Ovary (tissue), 10 donors: ENCODE measurements at places on chromosomes 6 and 20. TPM values are rescaled to one million over a fixed set of nuclear protein-coding genes. Genes with fewer than 3 reads are reported as not detected.
A peak's percentile ranks its signal among the peaks of the same experiment; 100 is the strongest.

- H3K36me3 ChIP-seq = no peaks in the 10 kb centered on the region
- no peak overlapping the region for H3K4me3 ChIP-seq
- no peak for DNase-seq
- no peak overlapping the region for H3K27ac ChIP-seq
Measured at GRCh38 chr6:49430187-49430586, 32.9 kb downstream of the MMUT start.

DNA sequence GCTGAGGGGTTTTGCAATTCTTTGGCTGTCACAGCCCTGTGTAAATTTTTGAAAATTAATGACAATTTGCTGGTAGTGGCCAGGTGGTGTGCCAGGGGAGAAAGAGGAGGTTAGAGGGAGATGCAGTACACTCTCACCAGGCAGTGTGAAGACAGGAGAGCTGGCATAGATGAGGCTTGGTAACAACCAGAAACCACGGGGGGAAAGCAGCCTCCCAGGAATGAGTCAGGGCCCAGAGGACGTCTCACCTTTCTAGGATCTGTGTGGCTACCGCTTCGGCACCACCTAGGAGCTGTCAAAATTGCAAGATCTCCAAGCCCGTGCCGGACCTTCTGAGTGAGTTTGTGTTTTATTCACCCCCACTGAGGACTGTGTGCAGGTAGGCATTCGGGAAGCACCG, 171.4 kb downstream of the PACRG start:
- no peak overlapping the region for H3K4me3 ChIP-seq
- no peaks in the 10 kb centered on the region for H3K27me3 ChIP-seq
- H3K27ac ChIP-seq = no peak overlapping the region
- no peaks in the 10 kb centered on the region for H3K4me1 ChIP-seq

The CRISP2 gene
- total RNA-seq = 24.1 TPM

DNA sequence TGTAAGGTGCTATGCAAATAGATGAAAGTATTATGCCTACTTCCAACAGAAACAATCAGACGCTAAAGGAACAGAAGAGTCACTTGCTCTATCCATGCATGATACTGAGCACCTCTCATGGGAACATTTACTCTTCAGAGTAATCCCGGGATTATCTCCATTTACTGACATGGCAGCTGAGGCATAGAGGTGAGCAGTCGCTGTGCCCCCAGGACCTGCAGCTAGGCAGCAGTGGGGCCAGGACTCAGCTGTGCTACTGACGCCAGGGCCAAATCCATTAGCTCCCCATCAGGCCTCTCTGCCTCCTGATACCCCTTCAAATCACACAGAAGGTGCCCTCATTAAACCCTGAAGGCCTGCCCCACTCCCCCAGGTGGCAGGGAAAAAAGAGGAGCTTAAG, 51.9 kb downstream of the TRAM2 start:
- H3K27ac ChIP-seq = no peak overlapping the region
- H3K4me3 ChIP-seq = no peak overlapping the region
- H3K27me3 ChIP-seq = no peaks in the 10 kb centered on the region
- H3K36me3 ChIP-seq = no peaks in the 10 kb centered on the region
- DNase-seq = no peak

GRCh38 chr20:38126932-38127621, 38.0 kb downstream of the TGM2 start:
- H3K36me3 ChIP-seq = no peaks in the 10 kb centered on the region
- peak; percentile 30 for DNase-seq
- H3K27me3 ChIP-seq = no peaks in the 10 kb centered on the region
- H3K4me3 ChIP-seq = no peak overlapping the region
- H3K27ac ChIP-seq = peak overlapping the region; percentile 42
- H3K4me1 ChIP-seq = peaks cover 17% of the 10 kb centered on the region

- H3K4me3 ChIP-seq = no peak overlapping the region
- H3K36me3 ChIP-seq = no peaks in the 10 kb centered on the region
- no peak overlapping the region for H3K27ac ChIP-seq
- no peaks in the 10 kb centered on the region for H3K4me1 ChIP-seq
- DNase-seq = no peak
Measured at GRCh38 chr6:134961366-134961765, 11.5 kb upstream of the ALDH8A1 start.

DNA sequence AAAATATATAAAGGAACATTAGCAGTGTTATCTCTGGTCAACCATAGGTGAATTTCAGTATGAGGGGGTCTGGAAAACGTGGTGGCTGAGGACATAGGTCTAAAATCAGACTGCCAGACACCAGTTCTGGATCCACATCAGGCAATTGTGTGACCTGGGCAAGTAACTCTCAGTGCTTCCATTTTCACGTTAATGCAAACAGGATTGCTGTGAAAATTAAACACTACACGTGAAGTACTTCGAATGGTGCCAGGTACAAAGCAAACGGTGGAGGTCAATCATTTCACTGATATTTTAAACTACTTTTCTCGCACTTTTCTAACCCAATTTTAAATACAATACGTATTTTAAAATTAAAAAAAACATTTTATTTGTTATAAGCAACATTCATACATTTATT, 315.7 kb downstream of the TRDN start:
- H3K27me3 ChIP-seq = no peaks in the 10 kb centered on the region
- H3K4me3 ChIP-seq = no peak overlapping the region
- no peaks in the 10 kb centered on the region for H3K36me3 ChIP-seq
- DNase-seq = no peak

DNA sequence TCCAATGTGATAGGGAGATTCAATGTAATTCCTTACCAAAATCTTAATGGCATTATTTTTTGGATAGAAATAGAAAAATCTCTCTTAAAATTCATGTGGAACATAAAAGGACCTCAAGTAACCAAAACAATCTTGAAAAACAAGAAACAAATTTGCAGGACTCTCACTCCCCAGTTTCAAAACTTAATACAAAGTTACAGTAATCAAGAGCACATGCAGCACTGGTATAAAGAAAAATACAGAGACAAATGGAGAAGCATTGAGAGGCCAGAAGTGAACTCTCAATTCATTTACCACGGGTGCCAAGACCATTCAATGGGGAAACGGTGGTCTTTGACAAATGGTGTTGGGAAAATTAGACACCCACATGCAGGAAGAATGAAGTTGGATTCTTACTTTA, 7.8 kb upstream of the TSBP1 start:
- no peak overlapping the region for H3K4me3 ChIP-seq
- H3K36me3 ChIP-seq = no peaks in the 10 kb centered on the region
- DNase-seq = no peak
- no peaks in the 10 kb centered on the region for H3K27me3 ChIP-seq

DNA sequence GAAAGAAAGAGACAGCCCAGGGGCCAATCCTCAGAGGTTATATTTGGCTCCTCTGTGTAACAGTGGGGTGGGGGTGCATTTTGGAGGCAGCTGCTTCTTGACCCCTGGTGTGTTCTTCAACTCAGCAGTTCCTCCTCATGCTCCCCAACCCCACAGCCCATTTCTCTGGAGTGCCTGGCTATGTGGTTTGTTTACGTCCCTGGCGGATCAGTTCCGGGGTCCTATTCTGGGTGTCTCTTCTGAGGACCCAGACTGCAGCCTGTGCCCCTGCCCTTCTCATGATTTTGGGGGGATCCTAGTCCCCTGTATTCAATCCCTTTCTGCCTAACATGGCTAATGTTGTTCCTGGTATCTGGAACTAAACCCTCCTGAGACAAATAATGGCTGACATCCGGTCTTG, 70.5 kb upstream of the SULF2 start:
- no peak overlapping the region for H3K27ac ChIP-seq
- DNase-seq = no peak
- H3K36me3 ChIP-seq = no peaks in the 10 kb centered on the region
- no peaks in the 10 kb centered on the region for H3K27me3 ChIP-seq
- no peaks in the 10 kb centered on the region for H3K4me1 ChIP-seq

DNA sequence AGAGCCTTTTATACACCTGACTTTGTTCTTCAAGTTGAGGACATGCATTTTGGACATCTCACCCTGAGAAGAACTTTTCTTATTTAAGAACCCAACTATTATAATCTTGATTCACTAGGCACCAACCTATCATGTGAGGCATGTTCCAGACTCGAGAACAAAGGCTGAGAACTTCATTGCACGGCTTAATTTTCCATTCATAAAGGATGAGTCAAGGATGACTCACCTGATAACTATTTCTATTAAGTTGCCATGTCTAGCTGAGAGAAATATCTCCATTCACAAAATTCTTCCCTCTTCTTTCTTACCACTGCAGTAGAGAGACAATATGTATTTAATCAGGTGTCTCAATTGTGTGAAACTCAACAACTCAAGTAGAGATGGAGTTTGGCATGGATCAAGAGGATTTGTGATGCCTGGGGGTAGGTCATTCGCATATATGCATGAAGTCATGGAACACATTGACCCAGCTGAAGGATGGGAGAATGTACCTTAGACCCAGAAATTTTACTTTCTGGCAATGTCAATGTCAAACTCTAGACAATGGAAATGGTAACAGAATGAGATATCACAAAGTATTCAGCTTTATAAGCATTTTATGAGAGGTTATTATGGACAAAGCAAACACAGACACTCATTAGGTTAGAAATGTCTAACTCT, 208.7 kb upstream of the PRND start:
- no peaks in the 10 kb centered on the region for H3K4me1 ChIP-seq
- no peaks in the 10 kb centered on the region for H3K27me3 ChIP-seq
- DNase-seq = no peak
- H3K36me3 ChIP-seq = no peaks in the 10 kb centered on the region
- no peak overlapping the region for H3K4me3 ChIP-seq
- no peak overlapping the region for H3K27ac ChIP-seq

GRCh38 chr6:35163836-35164235, 22.7 kb upstream of the TCP11 start:
- H3K4me1 ChIP-seq = no peaks in the 10 kb centered on the region
- no peak for DNase-seq
- no peaks in the 10 kb centered on the region for H3K27me3 ChIP-seq
- no peak overlapping the region for H3K4me3 ChIP-seq

The MOXD1 gene
- total RNA-seq = 0.38 TPM
